ENCODE measurements at places on chromosomes 1 and 21.

DNA sequence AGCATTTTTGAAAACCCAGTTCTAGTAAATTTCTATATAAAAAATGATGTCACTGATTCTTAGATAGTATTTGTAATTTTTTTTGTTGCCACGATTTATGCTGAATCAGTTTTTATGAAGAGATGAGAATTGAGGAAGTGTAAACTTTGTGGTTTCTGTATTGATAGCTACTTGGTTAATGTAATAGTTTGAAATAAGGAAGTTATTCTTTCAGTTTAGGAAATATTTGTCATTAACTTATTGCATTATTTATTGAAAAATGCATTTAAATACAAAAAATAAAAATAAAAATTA lies 97.8 kb downstream of the ZFYVE9 start:
- DNase-seq = no peak

DNA sequence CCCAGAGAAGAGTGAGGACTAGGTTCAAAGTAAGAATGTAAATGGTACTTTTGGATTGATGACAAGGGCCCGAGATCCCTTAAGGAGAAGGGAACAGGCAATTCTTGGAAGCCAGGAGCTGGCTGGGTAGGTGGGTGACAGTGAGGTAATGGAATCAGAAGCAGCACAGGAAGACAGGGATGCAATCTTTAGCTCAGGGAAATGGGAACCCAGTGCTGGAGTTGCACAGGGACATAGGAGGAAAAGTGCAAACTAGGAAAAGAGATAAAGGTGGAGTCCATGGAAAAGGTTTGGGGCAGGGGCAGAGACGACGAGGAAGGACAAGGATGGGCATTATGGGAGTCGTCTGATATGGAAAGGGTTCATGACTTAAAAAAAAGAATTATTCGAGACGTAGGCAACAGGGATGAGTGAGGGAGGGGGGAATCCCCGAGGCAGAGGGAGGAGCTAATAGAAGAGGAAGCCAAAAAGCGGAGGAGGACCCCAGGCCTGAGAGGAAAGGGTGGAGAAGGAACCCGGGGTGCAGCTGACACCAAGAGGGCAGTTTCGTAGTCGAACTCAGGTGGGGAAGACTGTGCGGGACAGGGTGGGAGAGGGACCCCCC lies 495 bp downstream of the PI4KB start:
- DNase-seq = peak; percentile 61

DNA sequence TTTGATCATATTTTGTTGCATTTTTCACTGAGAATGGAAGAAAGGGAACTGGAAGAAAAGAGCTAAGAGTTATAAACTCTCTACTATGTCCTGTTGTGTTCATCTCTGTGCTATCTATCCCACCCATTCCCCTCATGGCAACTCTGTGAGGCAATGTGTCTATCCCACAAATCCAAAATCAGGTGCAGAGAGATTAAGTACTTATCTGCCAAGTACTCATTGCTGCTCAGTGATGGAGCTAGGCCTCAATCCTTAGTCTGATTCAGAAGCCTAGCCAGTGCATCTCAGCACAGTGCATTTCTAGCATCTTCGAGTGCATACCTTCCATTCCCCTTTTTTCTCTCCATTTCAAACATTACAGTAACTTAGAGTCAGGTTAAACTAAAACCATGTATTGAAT lies 270.6 kb downstream of the TPR start:
- no peak for DNase-seq

- DNase-seq = no peak
These were observed 6.4 kb upstream of the KCNK1 start for GRCh38 chr1:233607252-233608119.

DNA sequence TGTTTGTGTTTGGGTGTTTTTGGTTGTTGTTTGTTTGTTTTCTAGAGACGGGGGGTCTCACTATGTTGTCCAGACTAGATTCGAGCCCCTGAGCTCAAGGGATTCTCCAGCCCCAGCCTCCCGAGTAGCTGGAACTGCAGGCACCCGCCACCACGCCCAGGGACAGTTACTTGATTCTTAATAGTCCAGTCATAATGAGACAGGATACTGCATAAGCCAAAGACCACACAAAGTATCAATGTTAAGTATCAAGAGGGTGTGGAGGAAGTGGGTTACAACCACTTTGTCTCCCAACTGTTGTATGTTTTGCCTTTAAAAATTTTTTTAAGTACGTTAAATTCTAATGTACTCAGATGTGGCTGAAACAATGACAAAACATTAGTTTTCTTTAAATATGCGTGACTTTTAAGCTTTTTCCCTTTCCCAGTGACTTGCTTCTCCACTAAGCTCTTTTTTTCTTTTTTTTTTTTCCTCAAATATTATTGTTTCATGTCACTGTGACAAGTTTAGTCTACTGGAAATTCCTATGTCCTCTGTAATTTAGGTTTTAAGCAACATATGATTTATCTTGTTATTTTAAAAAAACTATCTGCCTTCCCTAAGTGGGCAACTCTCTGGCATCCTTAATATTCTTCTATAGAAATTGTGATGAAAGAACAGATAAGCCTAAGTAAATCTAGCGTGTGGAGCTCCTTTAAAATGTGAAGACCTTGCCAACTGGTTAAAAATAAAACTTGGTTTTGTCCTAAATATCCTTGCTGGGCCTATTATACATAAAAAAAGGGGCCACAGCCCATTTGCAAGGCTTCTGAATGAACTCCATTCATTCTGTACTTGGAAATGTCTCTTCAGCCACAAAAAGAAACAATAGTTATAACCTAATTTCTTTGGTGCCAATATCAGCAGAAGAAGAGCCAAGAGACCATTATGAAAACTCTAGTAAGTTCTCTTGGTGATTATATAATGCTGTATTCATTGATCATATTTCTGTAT lies 56.2 kb upstream of the DPH5 start:
- DNase-seq = peak; percentile 44

GRCh38 chr1:87074001-87074795 lies 159.8 kb downstream of the HS2ST1 start:
- DNase-seq = no peak

DNA sequence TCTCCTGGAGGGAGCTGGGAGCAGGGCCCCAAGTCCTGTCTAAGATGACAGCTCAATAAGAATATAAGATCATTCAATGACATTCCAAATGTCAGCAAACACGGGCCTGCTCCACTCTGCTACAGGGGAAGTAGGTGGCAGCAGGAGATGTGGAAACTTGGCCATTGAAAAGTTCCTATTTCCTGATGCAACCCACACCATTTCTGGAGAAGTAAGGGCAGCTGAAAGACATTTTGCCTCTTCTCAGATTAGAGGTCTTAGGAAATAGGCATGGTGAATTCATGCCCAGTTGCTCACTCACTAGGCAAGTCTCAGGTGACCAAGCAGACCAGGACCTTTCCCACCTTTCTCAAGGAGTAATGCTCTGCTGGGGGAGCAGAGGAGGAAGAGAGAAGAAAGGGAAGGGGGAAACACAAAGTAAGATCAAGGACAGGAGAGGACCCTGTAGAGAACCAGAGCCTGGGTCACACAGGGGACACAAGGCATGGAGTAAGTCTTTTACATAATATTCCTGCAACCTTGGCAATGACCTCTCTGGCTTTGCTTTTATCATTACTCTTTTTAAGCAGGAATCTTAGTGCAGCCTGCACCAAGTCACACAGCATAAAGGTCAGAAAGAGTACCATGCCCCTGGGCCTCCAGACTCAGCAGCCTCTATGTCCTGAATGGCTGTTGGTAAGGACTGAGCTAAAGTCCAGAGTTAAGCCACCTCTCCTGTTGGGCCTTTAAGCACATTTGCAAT lies 68.9 kb downstream of the DMAP1 start:
- no peak for DNase-seq

DNA sequence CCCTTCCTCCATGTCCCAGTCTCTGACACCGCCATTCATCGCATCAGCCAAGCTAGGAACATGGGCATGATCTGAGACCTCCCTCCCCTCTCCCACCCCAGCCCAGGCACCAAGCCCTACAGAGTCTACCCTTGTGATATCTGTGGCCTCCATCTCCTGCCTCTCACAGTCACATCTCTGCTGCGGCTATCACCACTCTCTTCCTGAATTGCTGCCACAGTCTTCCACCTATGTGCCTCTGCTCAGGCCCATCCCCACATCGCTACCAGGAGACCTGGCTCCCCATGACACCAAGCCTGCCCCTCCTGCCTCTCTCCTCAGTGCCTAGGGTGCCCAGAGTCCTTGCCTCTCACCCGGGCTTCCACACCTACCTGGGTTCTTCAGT lies 82.7 kb upstream of the BCAR3 start:
- no peak for DNase-seq

GRCh38 chr1:201761871-201762270 lies 67.1 kb upstream of the IPO9 start:
- DNase-seq = no peak
